ENCODE measurements at places on chromosomes 3 and 15.

- no peak for DNase-seq
Observed at GRCh38 chr3:19881036-19881435, 53.0 kb downstream of the EFHB start.

GRCh38 chr3:76349715-76350480 is 564.5 kb upstream of the ZNF717 start:
- no peak for DNase-seq

DNA sequence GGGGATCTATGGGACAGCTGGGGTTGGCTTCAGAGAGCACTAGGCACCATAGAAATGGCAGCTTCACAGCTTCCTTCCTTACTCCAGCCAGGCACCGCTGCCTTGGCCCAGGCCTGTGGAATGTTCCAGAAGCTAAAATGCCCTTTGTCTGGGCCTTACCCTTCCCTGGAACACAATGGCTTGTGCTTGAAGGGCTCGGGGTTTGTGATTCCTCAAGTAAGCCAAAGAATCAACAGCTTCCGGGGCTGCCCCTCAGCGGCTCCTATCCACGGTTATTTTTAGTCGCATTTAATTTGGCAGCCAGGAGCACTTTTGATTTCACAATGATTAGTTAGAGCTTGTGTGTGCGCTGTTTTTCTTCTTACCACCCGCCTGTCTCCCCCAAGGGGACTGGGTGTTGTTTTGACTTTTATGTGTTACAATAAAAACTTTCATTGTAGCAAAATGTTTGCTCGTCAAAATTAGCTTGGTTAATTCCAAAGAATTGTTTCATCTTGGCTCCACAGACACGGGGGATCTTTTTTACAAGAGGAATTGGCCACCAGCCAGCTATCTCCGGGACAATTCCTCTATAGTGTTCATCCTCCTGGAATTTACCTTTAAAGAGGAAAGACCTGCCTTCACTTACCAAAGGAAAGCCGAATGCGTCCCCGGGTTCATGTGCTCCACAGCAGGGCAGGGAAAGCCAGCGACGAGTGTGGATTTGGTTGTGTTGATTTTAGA is 73.8 kb downstream of the TLE3 start:
- DNase-seq, result peak; percentile 70

DNA sequence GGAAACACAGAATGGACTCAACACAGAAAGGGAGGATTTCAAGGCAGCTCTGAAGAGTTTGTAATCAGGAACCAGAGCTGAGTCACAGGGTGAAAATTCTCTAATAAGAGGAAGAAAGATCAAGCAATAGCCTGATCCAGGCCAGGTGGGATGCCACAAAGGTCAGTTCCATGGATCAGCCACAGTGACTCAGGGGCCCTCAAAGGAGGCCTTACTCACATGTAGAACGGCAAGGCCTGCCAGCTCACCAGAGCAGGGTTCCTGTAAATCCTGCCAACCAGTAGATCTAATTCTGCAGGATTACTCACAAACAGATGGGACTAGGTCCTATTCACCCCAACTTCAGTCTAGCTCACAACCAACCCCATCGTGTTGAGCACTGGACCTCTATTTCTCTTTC is 78.3 kb upstream of the PPP2R3A start:
- peak; percentile 36 for DNase-seq

DNA sequence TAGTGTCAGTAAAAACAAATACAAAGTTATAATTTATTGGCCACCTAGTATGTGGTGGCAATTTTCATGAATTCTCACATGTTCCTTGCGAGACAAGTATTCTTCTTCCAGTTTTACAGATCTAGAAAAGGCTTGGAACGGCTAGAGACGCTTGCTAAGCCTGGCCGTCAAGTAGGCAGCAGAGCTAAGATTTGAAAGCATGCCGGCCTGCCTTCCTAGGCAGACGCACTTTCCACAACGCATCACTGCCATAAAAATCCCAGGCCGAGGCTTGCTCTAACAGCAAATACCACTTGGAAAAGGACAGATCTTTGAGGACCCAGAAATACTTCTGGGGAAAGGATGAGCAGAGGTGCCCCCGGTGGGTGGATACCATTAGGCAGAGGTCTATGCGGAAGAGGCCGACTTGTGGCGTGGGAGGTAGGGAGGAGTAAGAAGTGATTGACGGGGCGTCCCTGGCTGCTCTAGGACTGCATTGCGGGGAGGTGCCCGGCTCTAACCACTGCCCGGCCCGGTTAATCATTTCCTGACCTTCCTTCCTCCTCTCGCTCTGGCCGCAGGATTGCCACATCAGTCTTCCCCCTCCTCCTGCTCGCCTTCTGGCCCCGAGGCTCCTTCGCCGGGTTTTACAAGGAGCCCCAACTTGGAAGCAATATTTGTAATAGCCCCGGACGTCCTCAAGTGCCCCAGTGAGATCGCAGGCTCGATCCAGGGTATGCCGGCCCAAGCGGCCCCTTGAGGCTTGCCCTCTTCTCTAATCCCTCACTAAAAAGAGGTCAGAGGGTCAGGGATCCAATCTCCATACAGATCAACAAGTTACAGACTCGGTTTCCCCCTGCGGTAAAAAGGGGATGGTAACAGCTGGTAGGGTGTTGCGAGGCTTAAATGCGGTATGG is 1.3 kb upstream of the USP3 start:
- peak; percentile 92 for DNase-seq

GRCh38 chr3:15241341-15241740 is 35.3 kb downstream of the CAPN7 start:
- DNase-seq, result peak; percentile 10

GRCh38 chr3:12399226-12399625 is 85.1 kb upstream of the TSEN2 start:
- DNase-seq, result no peak

DNA sequence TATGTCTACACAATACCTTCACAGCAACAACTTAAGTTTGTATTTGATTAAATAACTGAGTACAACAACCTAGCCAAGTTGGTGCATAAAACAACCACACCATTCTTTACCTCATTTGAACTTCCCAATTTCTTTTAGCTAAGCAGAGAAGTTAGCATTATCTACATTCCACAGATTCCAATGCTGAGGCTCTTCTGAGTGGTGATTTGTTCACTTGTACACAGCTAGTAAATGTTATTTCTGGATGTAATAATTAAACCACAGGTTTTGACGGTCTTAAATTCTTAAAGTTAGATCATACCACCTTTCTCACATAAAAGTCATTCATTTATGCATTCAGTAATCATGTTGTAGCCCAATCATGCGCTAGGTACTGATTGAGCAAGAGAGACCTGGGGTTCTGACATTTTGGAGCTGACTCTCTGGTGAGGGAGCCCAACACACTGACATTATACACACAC is 102.5 kb downstream of the SST start:
- no peak for DNase-seq

DNA sequence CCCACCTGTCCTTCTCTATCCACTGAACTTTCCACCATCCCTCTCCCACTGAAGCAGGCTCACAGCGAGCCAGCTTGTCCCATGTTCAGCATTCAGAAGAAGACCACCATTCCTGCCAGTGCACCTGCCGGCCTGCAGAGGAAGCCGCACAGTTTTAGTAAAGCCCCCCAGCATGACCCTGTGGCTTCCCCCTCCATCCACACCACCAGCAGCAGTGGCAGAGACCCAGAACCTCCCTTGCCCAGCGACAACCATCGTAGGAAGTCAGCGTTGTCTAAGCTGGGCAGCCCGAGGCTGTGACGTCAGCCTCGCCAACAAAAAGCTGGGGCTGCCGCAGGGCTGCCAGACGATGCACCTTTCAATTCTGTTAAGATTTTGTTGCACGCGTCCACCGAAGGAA is 66.6 kb upstream of the TAMM41 start:
- DNase-seq, result no peak

GRCh38 chr3:58531956-58532355 is 5.0 kb downstream of the ACOX2 start:
- no peak for DNase-seq

DNA sequence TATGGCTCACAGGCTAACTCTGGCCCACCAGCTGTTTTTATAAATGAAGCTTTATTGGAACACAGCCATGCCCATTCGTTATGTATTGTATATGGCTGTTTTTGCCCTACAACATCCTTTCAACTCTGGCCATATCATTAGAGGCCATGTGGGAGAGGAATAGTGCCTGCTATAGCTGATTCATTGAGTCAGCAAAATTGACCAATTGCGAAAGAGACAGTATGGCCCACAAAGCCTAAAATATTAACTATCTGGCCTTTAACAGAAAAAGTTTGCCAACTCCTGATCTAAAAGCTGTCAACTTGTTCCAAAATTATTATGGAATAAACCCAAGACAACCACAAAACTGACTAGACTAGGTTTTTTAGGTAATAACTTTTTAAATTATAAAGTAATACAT is 1.4 kb downstream of the NR1I2 start:
- DNase-seq, result no peak

DNA sequence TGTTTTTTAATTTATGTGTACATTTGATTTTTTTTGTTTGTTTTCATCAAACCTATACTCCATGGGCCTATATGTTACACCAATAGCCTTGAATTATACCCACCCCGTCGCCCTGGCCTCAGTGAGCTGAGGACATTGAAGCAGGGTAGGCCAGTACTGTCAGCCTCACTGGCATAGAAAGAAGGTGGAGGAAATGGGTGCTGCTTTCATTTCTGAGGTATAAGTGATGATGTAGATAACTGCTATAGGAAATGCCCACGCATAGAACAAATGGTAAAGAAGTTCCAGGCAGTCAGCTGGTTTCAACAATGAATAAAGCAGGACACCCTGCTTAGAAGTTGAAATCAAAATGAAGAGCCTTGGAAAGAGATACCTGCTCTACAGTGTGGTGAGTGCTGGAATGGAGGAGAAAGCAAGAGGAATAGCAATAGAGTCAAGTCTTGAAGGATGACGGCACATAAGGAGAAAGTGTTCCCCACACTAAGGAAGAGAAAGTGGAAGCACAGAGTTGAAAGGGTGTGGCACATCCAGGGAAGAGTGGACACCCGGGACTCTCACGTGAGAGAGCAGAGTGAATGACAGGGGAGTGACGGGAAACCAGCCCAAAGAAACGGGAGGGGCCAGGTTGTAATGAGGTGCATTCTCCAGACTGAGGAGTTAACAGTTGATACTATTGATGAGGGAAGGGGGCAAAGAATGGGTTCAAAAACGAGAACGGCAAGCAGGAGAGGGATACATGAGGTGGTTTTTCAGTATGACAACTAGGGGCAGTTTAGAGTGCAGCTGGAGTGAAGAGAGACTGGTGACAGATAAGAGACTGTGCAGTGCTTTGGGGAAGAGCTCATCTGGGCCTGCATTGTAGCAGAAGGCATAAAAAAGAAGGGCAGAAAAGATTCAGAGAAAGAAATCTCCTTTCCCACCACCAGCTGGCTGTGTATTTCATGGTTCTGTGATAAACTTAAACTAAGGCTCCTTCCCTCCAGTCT is 70.5 kb downstream of the KLHL25 start:
- DNase-seq, result no peak

GRCh38 chr3:28124882-28125281 is 116.5 kb upstream of the CMC1 start:
- DNase-seq, result no peak

DNA sequence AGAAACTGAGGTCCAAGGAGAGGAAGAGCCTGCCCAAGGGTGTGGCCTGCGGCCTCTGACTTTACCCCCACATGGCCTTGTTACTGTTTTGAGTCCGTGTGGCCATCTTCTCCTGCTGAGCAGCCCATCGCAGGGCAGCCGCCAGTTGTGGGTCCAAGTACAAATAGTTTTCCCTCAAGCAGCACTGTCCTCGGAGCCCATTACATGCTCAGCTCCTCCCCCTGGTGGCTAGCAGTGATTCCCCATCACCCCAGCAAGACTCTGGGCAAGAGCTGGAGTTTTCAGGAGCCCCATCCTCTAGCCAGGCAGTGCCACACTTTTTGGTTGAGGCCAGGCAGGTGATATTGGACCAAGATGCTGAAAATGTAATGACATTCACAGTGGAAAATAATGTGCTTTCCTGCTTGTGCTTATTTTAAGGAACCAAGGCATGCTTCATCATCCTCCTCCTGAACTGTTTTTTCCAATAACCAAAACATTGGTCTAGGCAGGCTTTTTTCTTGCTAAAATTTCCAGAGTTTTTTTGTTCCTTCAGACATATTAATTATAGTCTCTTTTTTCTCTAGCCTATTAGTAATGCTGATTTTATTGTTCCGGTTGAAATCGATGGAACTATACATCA is 23.2 kb upstream of the VILL start:
- DNase-seq, result peak; percentile 73

GRCh38 chr15:70806992-70807712 is 43.8 kb upstream of the UACA start:
- peak; percentile 45 for DNase-seq

DNA sequence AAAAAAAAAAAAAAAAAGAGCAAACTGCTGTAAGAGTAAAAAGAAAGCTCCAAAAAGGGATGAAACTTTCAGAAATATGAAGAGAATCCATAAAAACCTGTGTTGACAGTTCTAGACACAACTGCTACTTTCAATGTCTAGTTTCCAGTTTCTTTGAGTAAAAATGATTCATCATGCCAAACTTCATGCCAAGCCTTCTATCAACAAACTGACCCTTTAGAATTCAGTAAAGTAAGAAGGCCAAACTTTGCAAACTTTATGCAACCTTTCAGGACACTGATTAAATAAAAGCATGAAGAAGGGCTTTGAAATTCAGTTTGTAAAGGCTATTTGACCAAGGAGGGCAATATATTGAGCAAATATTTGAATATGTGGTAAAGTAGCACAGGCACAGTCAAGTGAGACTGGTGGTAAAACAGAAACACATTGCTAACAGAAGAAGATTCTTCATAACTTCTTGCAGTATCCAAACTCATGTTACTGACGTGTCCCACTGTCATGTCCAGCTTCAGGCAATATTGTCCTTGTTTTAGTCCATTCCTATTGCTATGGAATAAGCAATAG is 56.3 kb upstream of the CFAP20DC start:
- DNase-seq, result no peak

DNA sequence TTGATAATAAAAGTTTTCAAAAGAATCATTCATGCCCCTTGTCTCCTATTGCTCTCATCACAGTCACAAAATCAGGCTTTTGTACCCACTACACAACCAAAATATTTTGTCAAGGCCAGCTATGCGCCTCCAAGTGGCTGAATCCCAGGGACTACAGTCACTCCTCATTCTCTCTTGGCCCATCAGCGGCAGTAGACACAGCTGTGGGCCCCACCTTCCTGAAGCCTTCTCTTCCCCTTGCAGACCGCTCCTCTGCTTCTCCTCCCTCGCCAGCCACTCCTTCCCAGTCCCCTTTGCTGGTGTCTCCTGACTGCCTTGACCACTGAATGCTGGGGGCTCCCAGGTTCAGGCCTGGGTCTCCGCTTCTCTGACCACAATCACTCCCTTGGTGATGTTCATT is 52.1 kb downstream of the LSM3 start:
- no peak for DNase-seq

- peak; percentile 54 for DNase-seq
Observed at GRCh38 chr15:78077053-78077870, at the start of gene TBC1D2B. Gene TBC1D2B, minus strand, starts transcription at chr15:78077711. Its CDS starts 59 bp downstream, at chr15:78077652.

- DNase-seq, result peak; percentile 54
Observed at GRCh38 chr15:59492389-59493377, 54.7 kb downstream of the FAM81A start.

GRCh38 chr3:194389269-194389668 is 9.8 kb downstream of the GP5 start:
- no peak for DNase-seq
